ENCODE measurements at places on chromosomes 2 and 18. TPM values are rescaled to one million over a fixed set of nuclear protein-coding genes. Genes with fewer than 3 reads are reported as not detected.
A peak's percentile ranks its signal among the peaks of the same experiment; 100 is the strongest.

The IKZF2 gene
- 2.5 TPM for polyA plus RNA-seq

DNA sequence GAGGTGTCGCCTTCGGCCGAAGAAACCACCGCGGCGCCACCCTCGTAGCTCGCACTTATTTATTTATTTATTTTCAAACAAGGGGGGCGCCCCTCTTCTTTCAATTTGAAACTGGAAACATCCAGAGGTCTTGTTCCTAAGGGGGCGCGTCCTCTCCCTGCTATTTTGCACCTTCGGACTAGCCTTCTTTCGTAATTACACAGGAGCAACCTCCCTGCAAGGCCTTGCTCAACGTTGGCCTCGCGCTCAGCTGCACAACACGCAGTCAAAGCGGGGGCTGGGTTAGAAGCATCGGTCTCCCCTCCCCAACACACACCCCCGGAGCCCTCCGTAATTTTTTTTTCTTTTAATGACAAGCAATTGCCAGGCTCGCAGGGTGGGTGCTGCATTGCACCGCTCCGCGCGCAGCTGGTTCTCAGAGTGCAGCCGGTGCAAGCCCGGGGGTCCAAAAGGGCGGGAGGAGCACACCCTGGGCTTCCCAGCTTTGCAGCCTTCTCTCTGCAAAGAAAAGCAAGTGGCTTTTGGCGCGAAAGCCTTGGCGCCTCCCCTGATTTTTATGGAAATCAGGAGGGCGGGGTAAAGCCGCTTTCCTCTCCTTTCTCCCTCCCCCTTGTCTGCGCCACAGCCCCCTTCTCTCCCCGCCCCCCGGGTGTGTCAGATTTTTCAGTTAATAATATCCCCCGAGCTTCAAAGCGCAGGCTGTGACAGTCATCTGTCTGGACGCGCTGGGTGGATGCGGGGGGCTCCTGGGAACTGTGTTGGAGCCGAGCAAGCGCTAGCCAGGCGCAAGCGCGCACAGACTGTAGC is at the start of gene MYCN:
TSS of gene MYCN (plus strand) at position 697 of the 807 bp plus-strand sequence. CDS start 1,515 bp downstream, outside the sequence.
- peak; percentile 22 for DNase-seq
- H3K4me3 ChIP-seq: peak within 1 kb of the TSS; percentile 28
- no peak within 1 kb of the TSS for H3K27ac ChIP-seq

- H3K27me3 ChIP-seq: no peaks in the 10 kb centered on the region
- H3K36me3 ChIP-seq: no peaks in the 10 kb centered on the region
- no peaks in the 10 kb centered on the region for H3K4me1 ChIP-seq
- no peak for DNase-seq
- H3K4me3 ChIP-seq: no peak overlapping the region
These were observed 78.2 kb downstream of the PTGR3 start for GRCh38 chr18:75130591-75131328.

- H3K4me3 ChIP-seq: no peak overlapping the region
- no peak overlapping the region for H3K27ac ChIP-seq
- H3K4me1 ChIP-seq: no peaks in the 10 kb centered on the region
- H3K36me3 ChIP-seq: no peaks in the 10 kb centered on the region
- DNase-seq: no peak
These were observed 257.1 kb upstream of the SPOPL start for GRCh38 chr2:138244501-138244925.

- no peak for DNase-seq
- no peaks in the 10 kb centered on the region for H3K36me3 ChIP-seq
- no peak overlapping the region for H3K4me3 ChIP-seq
- H3K4me1 ChIP-seq: no peaks in the 10 kb centered on the region
These were observed 314.5 kb upstream of the CHAC2 start for GRCh38 chr2:53452957-53453748.

GRCh38 chr2:225690153-225690552 is 290.6 kb downstream of the NYAP2 start:
- H3K27ac ChIP-seq: no peak overlapping the region
- H3K4me1 ChIP-seq: no peaks in the 10 kb centered on the region
- H3K27me3 ChIP-seq: no peaks in the 10 kb centered on the region
- no peak for DNase-seq
- H3K4me3 ChIP-seq: no peak overlapping the region

DNA sequence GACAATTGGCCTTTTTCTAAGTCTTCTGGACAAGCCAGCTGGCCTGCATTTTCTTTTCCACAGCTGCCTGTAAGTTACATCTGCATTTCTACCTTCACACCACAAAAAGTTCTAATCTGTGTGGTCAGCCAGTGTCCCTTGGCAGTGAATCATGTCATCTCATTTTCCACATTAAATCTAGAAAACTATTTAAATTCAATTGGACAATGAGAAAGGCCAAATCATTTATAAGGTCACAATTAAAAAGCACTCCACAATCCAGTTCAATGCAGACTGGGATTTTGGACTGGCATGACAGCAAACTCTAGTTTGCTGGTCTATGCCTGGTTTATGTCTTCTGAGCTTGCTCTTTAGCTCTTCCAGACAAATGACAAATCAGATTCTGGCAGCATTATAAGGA is 494.2 kb upstream of the SPHKAP start:
- H3K4me1 ChIP-seq: no peaks in the 10 kb centered on the region
- no peak overlapping the region for H3K27ac ChIP-seq
- H3K36me3 ChIP-seq: no peaks in the 10 kb centered on the region
- H3K4me3 ChIP-seq: no peak overlapping the region
- DNase-seq: no peak

- H3K27me3 ChIP-seq: no peaks in the 10 kb centered on the region
- DNase-seq: no peak
- no peaks in the 10 kb centered on the region for H3K36me3 ChIP-seq
- H3K27ac ChIP-seq: no peak overlapping the region
- H3K4me1 ChIP-seq: no peaks in the 10 kb centered on the region
These were observed 92.2 kb downstream of the DPP4 start for GRCh38 chr2:161981679-161982250.
